ENCODE measurements at places on chromosomes 6 and 20. TPM values are rescaled to one million over a fixed set of nuclear protein-coding genes. Genes with fewer than 3 reads are reported as not detected.
A peak's percentile ranks its signal among the peaks of the same experiment; 100 is the strongest.

PI3 gene
- not detected for total RNA-seq

COL11A2 gene
- total RNA-seq: 0.60 TPM

DNA sequence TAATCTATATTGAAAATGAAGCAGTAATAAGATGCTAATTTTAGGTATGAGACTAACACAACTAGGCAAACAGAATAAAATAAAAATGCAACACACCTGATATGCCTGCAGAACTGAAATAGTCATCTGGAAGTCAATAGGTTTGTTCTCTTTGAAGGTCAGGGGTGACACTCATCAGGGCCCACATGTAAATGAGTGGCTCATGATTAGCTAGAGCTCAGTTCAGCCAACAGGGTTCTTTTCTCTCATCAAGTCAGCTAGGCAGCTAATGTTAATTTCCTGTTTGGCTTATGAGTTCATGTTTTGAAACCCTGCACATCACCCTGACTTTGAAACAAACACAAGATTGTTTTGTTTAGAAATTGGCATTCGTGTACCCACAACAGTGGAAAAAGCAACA is 23.8 kb downstream of the SMLR1 start:
- no peak for DNase-seq

GRCh38 chr6:27866357-27867050 is 45.7 kb downstream of the OR2B2 start:
- peak; percentile 75 for DNase-seq

DNA sequence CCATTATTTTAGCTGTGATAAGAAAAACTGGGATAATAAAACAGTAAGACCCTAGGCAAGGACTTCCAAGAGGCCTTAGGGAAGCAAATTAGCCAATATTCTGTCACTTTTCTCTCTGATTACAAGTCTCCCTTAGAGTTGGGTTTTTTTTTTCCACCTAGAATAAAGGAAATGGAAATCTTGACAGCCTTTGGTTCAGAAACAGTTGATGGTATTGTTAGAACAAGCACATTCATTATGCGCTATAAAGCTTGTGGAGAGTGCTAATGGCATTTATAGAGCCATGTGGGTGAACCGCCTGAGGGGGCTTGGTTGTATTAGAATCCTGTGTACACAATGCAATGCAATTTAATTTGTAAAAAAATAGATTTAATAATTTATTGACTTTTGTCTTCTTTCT is 88.9 kb upstream of the OGFRL1 start:
- no peak for DNase-seq

DNA sequence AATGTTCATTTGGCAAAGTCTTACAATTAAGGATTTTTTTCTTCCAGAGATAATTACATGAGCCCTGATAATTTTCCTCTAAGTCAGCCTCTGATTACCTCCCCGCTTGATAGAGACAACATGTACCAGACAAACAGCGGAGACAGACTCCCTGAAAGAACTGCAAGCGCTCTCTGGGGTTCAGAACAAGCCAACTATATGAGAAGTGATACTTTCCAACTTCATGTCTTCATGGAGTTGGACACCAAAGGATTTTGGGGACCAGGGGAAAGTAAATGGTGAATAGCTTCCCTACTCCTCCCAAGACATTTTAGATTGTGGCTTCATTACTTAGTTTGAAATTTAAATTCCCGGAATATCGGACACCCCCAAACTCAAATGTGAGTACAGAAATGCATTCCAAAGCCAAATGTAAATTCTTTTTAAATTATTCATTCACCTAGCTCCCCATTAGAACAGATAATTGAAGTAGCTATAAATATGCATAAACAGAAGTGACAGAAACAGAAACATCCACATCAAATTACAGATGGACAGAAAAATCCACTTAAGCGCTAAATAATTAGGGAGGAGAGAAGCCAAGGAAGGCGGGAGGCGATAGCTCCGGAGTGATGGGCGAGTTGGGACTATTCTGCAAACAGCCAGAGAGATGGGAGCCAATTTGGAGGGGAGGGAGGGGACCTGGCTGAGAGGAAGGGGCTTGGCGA is 129.7 kb upstream of the AKAP12 start:
- no peak for DNase-seq

GRCh38 chr20:24972341-24972740 is 20.2 kb downstream of the APMAP start:
- peak; percentile 9 for DNase-seq

DNA sequence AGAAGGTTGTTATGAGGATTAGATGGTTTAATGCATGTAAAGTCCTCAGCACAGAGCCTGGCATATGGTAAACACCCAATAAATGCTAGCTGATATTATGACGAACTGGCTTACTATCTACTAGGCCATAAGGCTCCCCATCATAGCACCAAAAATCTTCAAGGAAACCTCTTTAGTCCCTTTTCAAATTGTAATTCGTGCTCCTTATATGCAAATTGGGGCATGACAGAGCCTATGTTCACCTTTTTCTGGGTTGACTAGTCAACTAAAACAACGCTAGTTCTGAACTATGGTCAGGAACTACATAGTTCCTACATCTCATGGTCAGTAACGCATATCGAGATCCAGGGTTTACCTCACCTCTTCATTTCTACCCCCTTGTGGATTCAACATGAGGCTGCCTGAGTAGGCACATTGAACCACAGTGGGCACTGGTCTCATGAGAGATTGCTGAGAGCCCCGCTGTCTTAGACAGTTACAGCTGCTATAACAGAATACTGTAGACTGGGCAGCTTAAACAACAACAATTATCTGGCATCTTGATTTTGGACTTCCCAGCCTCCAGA is 97.2 kb upstream of the TNFAIP3 start:
- DNase-seq: no peak

GRCh38 chr20:50911716-50912115 is 19.5 kb downstream of the ADNP start:
- no peak for DNase-seq

- no peak for DNase-seq
Measured at GRCh38 chr6:159301810-159302593, 132.8 kb downstream of the FNDC1 start.

- DNase-seq: no peak
Measured at GRCh38 chr6:5956939-5957338, 49.8 kb downstream of the NRN1 start.

GRCh38 chr20:33648396-33649004 is 13.6 kb upstream of the C20orf144 start:
- DNase-seq: no peak
